ENCODE measurements at places on chromosomes 13 and 19.

- DNase-seq = no peak
Measured at GRCh38 chr13:85654227-85654626, 145.0 kb downstream of the SLITRK6 start.

GRCh38 chr19:18167011-18167410, 6.6 kb upstream of the IFI30 start:
- no peak for DNase-seq

DNA sequence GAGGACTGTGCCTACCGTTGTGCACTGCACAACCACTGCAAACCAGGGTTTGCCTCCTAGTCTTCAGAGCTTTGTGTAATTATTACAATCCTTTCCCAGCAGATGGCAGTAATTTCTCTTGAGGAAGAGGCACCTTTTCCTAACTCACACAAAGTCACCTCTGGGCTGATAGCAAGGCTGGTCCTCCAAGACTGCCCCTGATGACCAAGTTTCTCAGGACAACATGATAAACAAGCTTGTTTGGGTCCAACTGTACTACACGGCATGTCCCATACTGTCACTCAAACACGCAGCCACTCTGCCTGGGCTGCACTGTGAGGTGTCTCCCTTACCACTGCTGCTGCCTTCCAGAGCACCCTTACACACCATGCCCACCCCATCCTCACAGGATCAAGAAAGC, 39.3 kb downstream of the RFXAP start:
- DNase-seq = no peak

DNA sequence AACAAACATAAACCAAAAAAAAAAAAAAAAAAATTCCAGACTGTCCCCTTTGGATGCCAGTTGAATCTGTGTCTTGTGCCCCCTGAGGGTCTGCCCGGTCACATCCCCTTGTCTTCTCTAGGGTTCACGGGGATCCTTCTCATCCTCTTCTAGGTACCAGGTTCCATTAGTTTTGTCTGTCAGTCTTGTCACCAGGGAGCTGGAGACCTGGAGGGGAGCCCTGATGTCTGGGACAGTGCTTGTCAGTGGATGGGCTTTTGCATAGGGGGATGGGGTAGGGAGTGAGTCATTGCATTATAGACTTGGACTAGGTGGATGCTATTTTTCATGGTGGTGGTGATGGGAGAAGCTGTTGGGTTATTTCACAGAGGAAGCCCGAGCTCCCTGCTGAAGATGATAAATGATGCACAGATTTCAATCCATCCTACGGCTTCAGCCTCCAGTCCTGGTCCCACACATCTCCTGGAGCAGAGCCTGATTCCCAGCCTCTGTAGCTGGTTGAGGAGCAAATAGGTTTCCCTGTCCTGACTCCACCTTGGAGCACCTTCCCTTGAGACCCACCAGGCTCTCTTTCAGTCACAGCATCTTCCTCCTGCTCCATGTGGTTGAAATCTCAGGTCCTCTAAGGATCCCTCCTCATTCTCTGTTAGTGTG, 26.0 kb downstream of the WTIP start:
- no peak for DNase-seq

- no peak for DNase-seq
Measured at GRCh38 chr13:77846173-77846572, 72.5 kb downstream of the EDNRB start.

DNA sequence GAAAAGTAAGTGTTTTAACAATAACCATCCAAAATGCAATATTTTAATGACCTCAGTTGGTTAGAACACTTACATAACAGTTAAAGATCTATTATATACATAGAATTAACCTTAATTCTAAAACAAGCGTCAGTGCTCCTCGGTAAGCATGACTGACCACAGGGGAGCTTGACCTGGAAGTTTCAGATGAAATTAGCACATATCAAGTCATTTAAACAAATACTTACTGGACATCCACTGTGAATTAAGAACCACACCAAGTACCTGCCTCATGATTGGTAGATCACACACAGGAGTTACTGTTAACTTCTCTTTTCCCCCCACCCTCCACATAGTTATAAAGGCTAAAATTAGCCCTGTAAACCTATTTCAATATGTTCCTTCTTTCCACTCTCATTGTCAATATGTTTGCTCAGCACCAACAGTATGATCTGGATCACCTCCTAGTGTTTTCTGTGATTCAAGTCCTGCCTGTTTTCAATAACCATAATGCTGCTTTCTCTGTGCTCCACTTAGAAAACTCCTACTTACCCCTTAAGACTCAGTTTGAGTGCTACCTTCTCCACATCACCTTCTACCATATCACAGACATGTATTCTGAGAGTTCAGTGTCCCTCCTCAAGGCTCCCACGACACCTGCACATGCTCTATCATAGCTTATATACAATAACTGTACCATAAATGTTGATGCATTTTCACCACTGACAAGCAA, 209.0 kb downstream of the VWA8 start:
- DNase-seq = no peak

DNA sequence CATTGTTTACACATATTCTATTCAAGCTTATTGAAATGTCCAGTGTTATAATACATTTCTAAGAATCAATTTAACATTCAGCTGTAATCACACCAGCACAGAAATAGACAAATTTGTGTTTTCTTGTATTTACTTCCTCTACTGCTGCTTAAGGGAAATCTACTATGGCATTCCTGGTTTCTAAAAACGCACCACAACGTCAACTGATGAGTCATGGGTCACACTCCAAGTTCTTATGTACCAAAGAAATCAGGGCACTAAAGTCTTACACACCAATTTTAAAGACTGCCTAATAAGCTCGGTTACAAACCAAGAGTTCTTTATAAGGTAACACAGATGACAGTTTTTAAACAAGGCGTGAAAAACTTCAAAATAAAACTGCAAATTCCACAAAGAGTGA, 13.2 kb downstream of the LNX2 start:
- DNase-seq = no peak

- peak; percentile 30 for DNase-seq
Measured at GRCh38 chr13:113584870-113585671, 518 bp downstream of the TFDP1 start.

DNA sequence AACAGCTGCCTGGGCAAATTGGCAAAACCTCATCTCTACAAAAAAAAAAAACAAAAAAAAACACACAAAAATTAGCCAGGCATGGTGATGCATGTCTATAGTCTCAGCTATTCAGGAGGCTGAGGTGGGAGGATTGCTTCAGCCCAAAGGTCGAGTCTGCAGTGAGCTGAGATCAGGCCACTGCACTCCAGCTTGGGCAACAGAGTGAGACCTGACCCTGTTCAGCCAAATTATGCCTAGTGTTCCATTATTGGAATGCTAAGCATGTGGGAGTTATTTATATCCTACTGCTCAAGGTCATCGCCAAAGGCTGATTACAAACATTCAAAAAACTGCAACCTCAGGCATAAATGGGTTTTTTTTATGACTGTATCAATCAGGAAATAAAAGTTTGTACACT, 1251.0 kb upstream of the PCDH9 start:
- no peak for DNase-seq

- no peak for DNase-seq
Measured at GRCh38 chr13:43353631-43354030, 330.2 kb downstream of the DNAJC15 start.

DNA sequence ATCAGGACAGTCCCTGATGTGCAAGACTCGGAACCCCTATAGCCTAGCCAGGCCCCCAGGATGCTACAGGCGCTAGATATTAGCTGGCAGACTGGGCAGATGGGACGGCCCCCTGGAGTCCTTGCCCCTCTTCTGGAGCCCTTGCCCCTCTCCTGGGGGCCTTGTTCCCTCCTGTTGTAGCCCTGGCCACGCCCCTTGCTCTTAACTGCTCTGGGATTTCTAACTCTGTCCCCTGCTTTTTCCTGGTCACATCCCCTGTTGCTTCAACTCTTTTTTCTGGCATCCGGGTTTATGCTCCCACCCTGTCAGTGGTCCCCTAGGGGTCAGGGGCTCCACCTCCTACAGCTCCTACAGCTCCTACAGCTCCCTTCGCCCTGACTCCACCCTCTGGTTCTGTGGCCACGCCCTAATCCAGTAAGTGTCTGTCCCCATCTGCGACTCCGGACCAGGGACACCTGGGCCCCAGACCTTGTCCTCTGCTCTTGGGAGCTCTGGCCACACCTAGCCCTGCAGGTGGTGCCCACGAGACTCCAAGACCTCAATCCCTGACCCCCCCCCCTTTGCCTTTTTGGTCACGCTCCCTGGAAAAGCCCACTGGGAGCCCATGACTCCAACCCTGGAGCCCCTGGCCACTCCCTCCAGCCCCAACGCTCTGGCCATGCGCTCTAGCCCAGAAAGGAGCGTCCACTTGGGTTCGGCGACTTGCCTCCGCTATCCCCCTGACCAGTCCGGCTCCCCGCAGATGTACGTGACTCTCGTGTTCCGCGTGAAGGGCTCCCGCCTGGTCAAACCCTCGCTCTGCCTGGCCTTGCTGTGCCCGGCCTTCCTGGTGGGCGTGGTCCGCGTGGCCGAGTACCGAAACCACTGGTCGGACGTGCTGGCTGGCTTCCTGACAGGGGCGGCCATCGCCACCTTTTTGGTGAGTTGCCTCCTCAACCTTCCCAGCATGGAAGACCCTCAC, 6.8 kb downstream of the PLPPR2 start:
- no peak for DNase-seq
